ENCODE measurements at places on chromosomes 6 and 20. TPM values are rescaled to one million over a fixed set of nuclear protein-coding genes. Genes with fewer than 3 reads are reported as not detected.

KCNK16 gene
- total RNA-seq = not detected

FERMT1 gene
- 22.1 TPM for total RNA-seq

ISM1 gene
- not detected for total RNA-seq

CCN6 gene
- 1.5 TPM for total RNA-seq

OLIG3 gene
- total RNA-seq = not detected

DNA sequence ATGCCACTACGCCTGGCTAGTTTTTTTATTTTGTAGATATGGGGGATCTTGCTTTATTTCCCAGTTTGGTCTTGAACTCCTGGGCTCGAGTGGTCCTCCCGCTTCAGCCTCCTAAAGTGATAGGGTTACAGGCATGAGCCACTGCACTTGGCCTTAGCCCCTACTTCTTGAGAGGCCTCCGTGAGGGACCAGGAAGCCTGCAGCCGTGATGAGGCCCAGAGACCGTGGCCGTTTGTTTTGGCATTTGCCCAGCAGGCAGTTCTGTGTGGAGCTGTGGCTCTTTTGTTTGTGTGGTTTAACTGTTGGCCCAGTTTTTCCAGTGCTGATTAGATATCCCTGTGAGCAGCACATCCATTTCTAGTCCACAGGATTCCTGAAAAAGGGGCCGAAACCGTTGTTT lies 39.8 kb downstream of the SRSF3 start:
- no peak for DNase-seq

DNA sequence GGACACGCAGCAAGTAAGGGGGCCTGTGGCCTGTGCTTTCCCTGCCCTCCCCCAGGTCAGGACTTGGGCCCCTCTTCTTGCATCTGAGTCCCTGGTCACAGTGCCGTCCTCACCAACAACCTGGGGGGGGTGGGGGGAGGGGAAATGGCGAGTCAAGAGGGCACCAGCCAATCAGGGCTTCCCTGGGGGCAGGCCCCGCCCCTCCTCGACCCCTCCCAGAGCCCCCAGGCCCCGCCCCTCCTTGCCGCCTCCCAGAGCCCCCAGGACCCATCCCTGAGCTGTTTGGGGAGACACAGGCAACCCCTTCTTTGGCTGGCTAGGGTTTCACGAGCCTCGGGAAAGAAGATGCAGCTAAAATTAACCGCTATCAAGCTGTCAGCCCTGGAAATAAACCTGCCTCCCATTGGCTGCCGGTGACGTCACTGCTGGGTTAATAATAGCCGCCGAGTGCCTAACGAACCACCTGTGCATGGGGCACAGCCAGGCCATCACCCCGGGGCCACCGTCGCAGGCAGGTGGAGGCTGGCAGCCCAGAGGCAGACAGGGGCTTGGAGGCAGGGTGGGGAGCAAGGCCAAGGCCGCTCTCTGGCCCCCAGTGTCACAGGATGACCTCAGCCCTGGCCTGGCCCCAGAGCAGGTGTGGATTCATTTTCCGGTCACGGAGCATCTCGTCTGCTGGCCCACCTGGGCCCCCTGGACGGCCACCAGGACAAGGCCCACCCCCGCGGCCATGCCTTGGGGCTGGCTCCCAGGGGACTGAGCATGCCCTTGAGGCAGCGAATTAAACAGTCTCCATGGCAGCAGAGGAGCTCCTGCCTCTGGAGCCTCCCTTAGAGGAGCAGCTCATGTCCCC lies 3.2 kb upstream of the EEF1A2 start:
- DNase-seq = no peak

GRCh38 chr6:162722633-162723032 lies 4.9 kb downstream of the PRKN start:
- DNase-seq = no peak

DNA sequence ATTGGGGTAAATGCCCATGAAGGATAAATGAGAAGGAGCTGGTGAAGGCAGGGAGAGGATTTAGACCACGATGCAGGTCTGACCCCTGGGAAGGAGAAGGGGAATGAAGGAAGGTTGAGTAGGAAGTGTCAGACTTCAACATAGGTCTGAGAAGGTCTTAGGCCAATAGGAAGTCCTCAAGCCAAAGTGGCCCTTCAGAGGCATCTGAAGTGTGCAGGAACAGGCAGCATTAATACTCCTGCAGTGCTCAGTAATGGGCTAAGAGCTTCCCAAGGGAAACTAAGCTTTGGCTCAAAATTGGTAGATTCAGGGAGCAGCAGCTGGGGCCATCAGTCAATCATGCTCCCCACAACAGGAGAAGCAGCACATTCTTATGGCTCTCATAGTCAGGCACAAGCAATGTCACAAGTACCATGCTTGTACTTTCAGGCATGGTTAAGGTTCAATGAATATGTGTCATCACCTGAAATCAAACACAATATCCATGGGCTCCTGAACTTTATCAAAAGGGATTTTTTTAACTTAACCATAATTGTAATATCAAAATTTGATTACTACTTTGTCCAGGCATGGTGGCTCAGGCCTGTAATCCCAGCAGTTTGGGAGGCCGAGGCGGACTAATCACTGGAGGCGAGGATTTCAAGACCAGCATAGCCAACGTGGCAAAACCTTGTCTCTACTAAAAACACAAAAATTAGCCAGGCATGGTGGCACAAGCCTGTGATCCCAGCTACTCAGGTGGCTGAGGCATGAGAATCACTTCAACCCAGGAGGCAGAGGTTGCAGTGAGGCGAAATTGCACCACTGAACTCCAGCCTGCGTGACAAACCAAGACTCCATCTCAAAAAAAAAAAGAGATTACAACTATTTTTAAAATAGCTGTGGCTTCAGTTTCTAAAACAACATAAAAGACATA lies 9.9 kb downstream of the RALGAPA2 start:
- no peak for DNase-seq

GRCh38 chr6:39669973-39670342 lies 55.2 kb downstream of the KIF6 start:
- no peak for DNase-seq

DNA sequence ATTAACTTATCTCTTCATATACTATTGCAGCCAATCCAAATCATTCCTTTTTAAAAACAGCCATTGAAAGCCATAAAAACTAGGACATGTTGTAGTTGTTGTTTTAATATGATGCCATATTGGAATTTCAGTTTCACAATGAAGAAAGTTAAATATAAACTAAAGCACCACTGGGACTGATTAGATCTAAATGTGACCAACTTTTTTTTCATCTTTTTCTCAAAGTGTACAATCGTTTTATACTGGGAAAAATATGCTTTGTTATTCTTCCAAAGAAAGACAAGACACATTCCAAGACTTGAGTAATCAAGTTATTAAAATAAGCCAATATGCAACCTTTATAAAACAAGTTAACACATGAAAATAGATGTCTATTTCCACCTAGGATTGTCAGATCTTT lies 68.5 kb downstream of the THEMIS start:
- no peak for DNase-seq

- DNase-seq = no peak
These were observed 97.5 kb downstream of the CDH26 start for GRCh38 chr20:60055740-60056139.

DNA sequence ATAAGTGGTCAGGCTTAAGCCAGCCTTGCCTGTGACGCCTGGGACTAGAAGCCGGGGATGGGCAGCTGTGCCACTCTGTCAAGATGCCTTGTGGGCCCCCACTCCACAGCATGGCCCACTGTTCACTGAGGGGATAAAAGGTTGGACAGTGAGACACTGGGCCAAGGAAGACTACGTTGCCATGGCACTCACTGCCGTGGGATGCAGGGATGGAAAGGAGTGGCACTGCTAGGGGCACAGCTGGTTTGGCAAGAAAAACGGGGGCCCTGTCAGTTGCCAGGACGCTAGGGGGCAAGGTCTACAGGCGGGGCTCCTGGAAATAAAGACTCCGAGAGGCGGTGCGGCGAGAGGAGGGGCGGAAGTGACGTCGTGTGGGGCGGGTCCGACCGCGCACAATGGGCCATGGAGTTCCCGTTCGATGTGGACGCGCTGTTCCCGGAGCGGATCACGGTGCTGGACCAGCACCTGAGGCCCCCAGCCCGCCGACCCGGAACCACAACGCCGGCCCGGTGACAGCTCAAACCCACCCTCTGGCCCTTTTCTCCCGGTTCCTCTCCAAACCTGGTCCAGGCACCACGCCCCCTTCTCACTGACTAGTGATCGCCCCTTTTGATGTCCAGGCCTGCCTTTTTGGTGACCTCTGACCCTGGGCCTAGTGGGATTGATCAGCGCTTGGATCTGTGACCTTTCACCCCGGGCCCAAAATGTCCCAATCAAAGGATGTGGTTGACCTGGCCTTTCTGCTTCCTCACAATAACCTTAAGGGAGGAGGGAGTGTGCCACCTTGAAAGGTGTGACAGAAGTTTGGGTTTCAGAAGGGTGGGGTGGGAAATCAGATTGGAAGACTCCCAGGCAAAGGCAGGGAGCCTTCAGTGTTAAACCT lies at the start of gene ATAT1:
ATAT1 (plus strand) TSS at position 391 of the 883 bp plus-strand sequence.
- no peak for DNase-seq

- no peak for DNase-seq
These were observed 55.9 kb downstream of the BCAS4 start for GRCh38 chr20:50850721-50851286.

GRCh38 chr6:144326393-144326792 lies 41.3 kb downstream of the UTRN start:
- no peak for DNase-seq

- no peak for DNase-seq
These were observed 74.1 kb downstream of the TFAP2C start for GRCh38 chr20:56702931-56703840.

GRCh38 chr6:27145731-27146455 lies 101.6 kb upstream of the PRSS16 start:
- DNase-seq = peak; percentile 78

DNA sequence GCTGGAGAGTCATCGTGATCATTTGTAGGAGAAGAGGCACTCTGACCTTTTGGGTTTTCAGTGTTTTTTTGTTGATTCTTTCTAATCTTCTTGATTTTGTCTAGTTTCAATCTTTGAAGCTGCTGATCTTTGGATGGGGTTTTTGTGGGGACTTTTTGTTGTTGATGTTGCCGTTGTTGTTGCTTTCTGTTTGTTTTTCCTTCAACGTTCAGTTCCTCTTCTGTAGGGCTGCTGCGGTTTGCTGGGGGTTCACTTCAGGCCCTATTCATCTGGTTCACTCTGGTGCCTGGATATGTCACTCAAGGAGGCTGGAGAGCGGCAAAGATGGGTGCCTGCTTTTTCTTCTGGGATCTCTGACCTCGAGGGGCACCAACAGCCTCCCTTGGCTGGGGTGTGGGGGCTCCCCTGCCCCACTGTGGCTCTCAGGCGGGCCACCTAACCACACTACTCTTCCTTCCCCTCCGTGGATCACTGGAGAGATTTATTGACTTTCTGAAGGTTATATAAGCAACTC lies 21.5 kb upstream of the TMEM244 start:
- no peak for DNase-seq

DNA sequence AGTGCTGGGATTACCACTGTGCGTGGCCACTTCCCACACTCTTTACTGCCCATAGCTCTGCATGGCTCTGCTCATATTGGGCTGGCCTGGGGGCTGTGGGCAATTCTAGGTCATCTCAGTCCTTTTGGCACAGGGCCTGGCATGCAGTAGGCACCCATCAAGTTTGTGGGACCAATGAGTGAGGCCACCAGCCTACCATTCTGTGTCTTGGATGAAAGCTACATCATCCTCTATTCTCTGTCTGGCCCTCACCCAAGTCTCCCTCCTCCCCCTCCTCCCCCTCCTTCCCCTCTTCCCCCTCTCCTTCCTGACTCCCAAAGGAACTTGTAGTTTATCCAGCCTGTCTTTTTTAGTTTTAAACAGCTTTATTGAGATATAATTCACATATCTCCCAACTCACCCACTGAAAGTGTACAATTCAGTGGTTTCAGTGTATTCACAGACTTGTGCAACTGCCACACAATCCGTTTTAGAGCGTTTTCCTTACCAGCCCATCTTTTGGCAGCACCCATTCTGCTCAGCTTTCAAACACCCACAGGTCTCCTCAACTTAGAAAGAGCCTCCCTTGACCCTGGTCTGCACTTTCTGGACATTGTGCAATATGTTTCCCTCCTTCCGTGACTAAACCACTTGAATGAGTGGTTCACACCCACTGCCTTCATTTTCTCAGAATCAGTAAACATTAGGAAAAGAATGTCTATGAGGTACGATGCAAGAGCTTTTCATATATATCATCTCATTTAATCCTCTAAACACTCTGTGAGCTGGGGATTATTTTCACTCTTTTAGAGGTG lies 21.5 kb upstream of the MRPS18A start:
- DNase-seq = peak; percentile 21

DNA sequence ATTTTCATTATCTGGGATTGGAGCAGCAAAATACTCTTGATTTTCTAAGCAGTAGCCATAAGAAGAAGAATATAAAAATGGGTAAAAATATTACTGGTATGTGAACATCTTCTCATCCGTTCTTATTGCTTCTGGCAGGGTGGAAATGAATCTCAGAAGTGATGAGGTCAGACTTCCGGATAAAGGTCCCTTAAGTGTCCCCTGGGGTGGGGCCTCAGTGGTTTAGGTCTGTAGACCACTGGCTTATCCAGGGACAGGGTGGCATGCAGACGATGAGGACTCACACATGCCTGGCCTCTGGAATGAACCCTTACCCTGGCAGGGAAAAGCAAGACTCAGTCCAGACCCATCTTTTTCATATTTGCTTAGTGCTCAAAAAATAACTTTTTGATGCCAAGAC lies 143.3 kb downstream of the UST start:
- DNase-seq = no peak

Data from kidney epithelial cell (primary cell).